ENCODE measurements at places on chromosomes 2 and 18. TPM values are rescaled to one million over a fixed set of nuclear protein-coding genes. Genes with fewer than 3 reads are reported as not detected.
A peak's percentile ranks its signal among the peaks of the same experiment; 100 is the strongest.

The TBR1 gene
- 0.09 TPM for total RNA-seq

DNA sequence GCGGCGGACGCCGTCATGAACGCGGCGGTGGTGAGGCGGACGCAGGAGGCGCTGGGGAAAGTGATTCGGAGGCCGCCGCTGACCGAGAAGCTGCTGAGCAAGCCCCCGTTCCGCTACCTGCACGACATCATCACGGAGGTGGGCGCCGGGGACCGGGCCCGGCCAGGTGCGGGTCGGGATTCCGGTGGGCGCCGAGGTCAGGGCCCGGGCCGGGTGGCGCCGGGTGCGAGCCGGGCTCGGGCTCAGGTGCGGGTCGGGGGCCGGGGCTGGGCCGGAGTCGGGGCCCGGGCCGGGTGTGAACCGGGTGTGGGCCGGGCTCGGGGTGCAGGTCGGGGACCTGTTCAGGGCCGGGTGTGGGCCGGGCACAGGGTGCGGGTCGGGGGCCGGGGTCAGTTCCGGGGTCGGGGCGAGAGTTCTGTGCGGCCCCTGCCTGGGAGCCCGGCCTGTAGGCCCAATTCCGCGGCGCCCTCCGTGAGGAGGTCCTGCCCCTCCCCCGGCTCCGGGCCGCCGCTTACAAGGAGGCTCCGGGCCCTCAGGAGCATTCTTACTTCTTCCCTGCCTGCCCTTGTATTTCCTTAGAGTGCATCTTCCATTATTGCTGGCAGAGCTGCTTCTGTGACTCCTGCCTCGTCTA is 447 bp downstream of the TRAF3IP1 start:
- DNase-seq: peak; percentile 63

The NOSTRIN gene
- total RNA-seq: not detected

The SNED1 gene
- total RNA-seq: 0.11 TPM

The ANKRD44 gene
- total RNA-seq: 3.4 TPM

The PIGN gene
- total RNA-seq: 37.5 TPM

The LRRC30 gene
- not detected for total RNA-seq

The ALK gene
- total RNA-seq: not detected

- DNase-seq: no peak
These were observed 105.4 kb downstream of the CPO start for GRCh38 chr2:207044379-207045362.

DNA sequence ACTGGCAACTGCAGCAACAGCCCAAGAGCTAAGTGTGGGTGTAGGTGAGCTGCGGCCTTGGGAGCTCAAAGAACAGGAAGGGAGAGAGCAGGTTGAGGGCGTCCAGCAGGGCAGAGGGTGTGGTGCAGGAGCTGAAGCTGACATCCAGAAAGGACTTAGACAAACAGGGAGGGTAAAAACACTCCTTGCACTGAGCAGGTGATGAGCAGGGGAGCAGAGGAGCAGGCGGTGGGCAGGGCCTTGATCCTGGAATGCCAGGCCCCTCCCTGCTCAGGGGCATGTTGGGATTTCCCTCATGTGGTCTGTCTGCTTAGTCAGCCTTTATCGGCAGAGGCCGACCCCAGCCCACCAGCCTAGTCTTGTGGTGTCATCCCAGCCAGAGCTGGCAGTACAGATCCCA is 63.6 kb downstream of the VSNL1 start:
- no peak for DNase-seq

GRCh38 chr2:126646026-126646425 is 9.9 kb upstream of the GYPC start:
- DNase-seq: no peak

DNA sequence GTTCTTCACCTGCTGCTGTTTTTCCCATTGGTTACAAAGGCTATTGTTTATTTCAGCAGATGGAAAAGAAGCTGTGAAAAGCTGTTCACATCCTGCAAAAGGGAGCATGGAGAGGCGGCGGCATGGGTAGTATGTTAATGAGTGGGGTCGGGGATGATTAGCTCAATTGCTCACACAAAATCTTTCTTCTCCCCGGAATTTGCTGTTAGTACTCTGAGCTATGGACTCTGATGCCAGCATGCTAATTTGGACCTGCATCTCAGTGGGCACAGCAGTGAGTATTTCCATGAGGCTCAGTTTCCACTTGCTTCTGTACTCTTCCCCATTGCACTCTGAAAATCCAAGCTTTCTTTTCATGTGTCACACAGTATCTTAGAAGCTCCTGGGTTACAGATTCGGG is 61.6 kb downstream of the DNER start:
- no peak for DNase-seq

DNA sequence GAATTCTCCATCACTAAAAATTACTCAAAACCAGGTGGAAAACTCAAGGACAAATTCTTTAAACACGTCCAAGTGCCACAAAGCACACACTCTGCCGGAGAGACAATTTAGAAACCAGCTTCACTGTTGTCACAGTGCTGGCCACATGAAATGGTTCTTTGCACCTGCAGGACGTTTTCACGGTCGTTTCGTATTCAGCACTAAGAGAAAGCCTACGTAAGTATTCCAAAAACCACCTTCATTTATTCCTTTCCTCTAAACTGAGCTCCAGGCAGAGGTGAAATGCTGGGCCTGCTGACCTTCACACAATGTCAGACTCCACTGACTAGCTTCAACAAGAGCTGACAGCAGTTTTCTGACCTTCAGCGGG is 680 bp downstream of the ATP5F1A start:
- no peak for DNase-seq

The UGT1A5 gene
- not detected for total RNA-seq

GRCh38 chr2:26702025-26702424 is 9.5 kb downstream of the KCNK3 start:
- DNase-seq: no peak

DNA sequence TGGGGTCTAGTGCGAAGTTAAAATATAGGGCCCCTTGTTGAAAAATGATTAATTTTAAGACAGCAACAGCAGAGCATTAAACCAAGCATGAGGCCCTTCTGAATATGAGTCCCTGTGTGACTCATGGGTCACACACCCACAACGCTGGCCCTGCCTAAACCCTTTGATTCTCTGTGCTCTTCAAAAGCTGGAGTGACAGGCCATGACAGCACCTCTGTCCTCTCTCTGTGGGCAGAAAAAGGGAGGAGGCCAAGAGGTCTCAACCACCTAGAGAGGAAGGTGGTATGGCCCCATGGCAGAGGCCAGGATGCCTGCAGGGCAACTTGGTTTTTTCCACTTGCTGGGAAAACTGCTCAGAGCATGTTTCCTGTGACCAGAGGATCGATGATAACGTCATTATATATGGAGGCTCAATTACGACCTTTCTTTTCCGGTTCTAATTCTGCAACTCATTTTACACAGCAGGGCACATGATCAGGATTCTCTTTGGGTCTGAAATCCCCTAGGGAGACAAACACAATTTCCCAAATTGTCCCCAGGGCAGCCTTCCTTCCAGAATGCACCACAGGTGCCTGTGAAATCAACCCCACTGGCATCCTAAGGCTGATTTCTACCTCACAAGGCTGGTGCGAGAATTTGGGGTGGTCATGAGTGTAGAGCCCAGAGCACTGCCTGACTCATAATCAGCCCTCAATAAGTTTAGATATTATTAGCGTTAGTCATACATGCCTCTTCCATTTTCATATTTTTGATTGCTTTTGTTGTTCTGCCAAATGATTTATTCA is 102.0 kb upstream of the PPP1CB start:
- no peak for DNase-seq

DNA sequence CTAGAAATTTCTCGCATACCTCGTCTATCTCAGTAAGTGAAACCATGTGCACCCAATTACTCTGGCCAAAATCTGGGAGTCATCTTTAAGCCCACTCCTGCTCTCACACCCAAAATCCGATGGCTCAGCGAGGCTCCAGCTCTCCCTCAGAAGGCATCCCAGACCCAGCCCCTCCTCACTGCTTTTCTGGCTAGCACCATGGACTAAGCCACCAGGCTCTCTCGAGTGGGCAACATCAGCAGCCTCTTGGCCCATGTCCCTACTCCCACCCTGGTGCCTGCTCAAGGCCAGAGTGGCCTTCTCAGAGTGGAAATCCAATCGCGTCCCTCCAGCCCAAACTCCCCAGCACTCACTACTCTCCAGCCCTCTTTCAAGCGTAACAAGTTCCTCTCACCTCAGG is 27.2 kb downstream of the TNS1 start:
- DNase-seq: no peak

The MATN3 gene
- total RNA-seq: 1.7 TPM

- no peak for DNase-seq
These were observed 40.2 kb downstream of the SNED1 start for GRCh38 chr2:241038374-241039180.

GRCh38 chr2:237603718-237604362 is 13.3 kb upstream of the RAB17 start:
- DNase-seq: peak; percentile 44

GRCh38 chr18:10230072-10230471 is 224.4 kb upstream of the APCDD1 start:
- DNase-seq: no peak

The KIAA1328 gene
- total RNA-seq: 11.5 TPM

GRCh38 chr2:70795164-70795995 is 4.9 kb upstream of the FIGLA start:
- DNase-seq: no peak

GRCh38 chr18:26488417-26489009 is 59.8 kb downstream of the KCTD1 start:
- no peak for DNase-seq

DNA sequence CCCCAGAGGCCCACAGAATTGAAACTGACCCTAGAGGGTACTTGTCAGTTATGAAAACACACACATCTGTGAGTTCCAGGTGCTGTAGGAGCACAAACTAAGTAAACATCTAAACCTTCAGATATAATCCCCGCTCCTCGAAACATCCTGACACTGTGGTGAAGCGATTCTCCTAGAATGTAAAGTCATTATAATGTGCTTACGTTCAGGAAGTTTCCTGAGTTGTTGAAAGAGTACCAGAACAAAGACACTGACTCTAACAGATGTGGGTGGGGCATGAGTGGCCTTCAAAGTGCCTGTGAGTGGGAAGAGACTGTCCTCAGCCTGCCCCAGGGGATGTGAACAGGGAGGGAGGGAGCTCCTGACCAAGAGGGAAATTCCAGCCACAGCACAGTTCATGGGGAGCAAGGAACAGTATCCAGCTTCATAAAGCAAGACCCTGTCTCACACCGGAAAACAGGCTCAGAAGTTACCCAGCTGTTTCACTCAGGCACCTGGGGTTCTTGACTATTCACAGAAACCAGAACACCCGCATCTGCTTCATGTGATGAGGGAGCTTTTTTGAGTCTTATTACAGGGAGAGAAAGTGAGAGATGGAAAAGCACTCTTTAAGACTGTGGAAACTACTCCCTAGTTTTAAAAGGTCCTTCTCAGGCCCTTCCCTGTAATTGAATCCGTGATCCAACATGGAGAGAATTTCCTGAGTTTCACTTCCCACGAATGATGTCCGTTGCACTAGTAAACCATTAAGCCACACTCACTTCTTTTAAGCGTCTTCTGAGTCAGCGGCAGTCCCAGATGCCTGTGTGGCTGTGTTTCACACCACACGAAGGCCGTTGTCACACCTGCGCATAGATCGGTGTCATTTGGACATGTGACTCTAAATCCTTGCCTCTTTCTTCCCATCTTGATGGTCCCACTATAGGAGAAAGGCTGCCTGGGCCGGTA is 88.6 kb upstream of the EML6 start:
- DNase-seq: no peak

DNA sequence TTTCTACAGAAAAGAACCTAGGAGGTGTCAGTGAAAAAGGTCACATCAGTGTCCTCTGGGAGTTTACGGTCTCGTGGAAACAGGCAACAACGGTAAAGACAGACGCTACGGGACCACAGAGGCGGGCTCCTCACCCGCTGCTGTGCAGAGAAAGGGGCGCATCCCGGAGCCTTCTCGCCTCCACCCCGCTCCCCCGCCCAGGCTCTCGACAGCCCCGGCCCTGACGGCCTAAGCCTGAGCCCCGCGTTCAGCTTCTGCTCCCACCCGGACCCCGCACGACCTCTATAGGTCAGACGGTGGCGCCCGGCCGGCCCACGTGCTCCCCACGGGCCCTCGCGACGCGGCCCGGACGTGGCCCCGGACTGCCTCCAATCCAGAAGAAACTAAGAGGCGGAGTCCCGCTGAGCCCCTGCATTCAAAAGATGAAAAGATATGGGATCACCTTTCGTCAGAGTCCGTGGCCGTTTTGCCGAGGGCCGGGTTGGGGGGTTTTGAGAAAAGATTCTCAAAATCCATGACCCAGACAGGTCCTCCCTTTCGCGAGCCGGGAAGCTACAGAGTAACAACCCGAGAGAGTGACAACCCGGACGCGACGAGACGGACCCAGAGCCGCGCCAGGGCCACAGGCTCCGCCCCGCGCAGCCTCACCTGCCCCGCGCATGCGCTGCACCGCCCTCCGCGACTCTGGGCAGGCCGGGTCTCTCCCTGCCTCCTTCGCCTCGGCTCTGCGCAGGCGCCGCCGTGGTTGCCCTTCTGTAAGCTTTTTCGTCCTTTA is at the start of gene ZC3H8:
ZC3H8 (minus strand) TSS at position 577 of the 775 bp plus-strand sequence; CDS start at position 516, 61 bp downstream.
- peak; percentile 96 for DNase-seq

DNA sequence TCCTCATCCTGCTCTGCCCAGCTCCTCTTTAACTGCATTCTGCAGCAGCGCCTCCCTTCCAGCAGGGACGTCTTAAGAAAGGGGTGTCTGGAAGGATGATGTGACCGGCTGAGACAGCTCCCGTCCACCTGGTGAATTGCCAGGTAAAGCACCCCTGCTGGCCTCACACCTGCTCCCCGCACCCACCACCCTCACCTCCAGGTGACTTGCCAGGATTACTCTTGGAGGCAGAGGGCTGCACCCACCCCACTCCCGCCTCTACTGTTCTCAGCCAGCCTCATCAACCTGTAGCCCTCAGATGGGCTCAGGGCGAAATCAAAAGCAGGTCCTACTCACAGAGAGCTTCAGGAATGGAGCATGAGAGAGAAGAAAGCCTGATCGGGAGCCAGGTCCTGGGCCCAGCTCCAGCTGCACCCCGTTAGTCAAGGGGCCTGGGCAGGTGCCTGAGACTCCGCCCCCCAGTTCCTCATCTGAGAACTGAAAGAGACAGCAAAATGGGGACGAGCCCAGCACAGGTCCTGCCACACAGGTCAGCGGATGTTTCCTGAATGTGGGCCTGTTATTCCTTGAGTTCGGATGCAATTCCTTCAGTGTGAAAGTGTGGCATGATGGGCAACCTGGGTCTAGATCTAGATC is 5.6 kb downstream of the ADRA2B start:
- DNase-seq: no peak

DNA sequence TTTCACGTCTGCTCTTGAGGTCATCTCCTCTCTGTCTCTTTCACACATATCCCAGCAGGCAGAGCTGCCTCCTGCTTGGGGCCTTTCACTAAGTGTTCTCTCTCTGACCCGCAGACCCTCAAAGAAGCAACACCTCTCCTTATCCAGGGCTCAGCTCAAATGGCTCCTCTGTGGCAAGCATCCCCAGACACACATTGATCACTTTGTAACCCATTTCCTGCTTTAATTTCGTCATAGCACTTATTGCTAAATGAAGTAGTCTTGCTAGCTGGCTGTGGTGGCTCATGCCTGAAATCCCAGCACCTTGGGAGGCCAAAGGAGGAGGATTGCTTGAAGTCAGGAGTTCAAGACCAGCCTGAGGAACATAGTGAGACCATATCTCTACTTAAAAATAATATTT is 41.4 kb downstream of the SGPP2 start:
- no peak for DNase-seq

- DNase-seq: no peak
These were observed 3.9 kb upstream of the C2orf72 start for GRCh38 chr2:231033147-231034132.

Measured in neural progenitor cell (in vitro differentiated cells).